NCI-H1092 treated with DMSO at 0.1 percent for 48 hours (cell line): ENCODE measurements at places on chromosomes 6 and 20.

DNA sequence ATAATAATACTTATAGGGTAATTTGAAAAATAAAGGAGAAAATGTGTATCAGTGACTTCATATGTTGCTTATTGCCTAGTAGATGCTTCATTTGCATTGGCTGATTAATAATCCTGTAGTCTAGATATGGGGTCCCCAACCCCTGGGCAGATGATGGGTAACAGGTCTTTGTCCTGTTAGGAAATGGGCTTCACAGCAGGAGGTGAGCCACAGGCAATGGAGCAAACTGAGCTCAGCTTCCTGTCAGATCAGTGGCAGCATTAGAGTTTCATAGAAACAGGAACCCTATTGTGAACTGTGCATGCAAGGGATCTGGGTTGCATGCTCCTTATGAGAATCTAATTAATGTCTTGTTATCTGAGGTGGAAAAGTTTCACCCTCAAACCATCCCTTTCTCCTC, 1049.5 kb upstream of the EPHA7 start:
- no peak for DNase-seq

DNA sequence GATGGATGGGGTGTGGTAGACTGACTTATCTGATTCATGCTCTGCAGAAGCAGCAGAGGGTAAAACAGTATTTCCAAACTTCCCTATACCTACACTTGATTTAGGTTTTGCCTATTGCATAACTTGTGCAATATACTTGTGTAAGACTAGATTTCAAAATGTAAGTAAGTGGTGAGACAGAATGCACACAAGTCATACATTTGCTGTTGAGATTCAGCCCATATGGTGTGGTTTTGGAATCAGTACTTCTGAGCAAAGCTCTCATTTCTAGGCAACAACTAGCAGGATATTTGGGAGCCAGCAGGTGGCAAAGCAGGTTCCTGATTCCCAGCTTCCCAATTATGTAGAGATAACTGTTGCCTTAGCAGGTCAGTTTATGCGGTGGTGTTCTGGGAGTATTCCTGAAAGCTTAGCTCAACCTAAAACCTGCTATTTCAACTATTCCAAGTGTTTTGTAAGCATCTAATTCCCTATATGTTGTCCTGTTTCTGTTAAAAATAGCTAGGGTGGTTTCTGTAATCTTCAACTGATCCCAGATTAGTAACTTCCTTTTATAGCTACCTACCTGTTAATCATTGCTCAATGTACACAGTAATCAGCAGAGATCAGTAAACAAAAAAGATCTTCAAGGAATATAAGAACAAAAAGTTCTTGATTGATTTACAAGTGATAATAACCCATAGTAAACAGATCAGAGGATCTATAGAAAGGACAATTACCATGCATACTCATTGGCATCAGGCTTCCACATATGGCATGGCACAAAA, 8.5 kb upstream of the FABP7 start:
- DNase-seq = no peak

GRCh38 chr6:142469220-142469619, 167.4 kb downstream of the ADGRG6 start:
- no peak for DNase-seq

- no peak for DNase-seq
These were observed 14.4 kb downstream of the RARS2 start for GRCh38 chr6:87575423-87575822.

GRCh38 chr20:23340524-23340923, 10.1 kb upstream of the NXT1 start:
- peak; percentile 49 for DNase-seq

GRCh38 chr6:76803038-76803580, 660.2 kb downstream of the HTR1B start:
- no peak for DNase-seq

GRCh38 chr20:47215653-47216397, 140.7 kb downstream of the ZMYND8 start:
- no peak for DNase-seq

DNA sequence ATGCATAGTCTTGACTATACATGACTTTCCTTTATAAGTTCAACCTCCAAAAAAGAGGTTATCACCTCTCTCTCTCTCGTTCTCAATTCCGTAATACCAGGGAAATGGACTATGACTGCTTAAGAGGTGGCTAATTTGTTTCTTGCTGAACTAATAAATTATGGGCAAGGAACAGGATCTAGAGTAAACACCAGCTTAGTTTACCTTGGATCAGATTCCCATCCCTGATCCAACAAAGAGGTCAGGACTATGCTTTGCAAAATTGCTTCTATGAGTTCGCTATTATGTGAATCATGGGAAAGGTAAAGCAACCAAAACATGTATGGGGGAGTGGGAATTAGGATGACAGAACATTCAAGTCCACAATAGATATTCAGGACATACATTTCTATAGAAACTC, 630.7 kb downstream of the HACE1 start:
- DNase-seq = peak; percentile 84

- DNase-seq = no peak
These were observed 118.9 kb downstream of the ARMC2 start for GRCh38 chr6:108966855-108967755.

DNA sequence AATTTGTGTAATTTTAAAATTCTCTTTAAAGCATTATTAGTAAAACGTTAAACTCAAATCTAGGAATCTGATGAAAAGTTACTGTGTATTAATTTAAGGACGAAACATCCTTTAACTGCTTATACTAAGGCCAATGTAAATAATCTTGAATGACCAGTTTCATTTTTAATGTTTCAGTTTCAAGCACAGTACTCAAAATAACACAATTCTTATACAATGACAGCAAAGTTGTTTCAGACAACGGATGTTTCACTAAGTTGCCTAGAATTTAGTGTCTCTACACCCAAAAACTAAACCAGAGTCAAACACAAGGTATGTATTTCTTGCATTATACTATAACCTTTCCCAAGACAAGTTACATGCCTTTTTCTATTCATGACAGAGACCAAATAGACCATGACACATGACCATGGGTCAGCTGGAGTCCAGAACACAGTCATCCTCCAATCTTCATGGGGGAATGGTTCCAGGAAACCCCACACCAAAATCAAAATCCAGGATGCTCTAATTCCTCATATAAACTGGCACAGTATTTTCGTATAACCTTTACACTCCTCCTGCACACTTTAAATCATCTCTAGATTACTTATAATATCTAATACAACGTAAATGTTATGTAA, 7.7 kb downstream of the PHIP start:
- DNase-seq = no peak

DNA sequence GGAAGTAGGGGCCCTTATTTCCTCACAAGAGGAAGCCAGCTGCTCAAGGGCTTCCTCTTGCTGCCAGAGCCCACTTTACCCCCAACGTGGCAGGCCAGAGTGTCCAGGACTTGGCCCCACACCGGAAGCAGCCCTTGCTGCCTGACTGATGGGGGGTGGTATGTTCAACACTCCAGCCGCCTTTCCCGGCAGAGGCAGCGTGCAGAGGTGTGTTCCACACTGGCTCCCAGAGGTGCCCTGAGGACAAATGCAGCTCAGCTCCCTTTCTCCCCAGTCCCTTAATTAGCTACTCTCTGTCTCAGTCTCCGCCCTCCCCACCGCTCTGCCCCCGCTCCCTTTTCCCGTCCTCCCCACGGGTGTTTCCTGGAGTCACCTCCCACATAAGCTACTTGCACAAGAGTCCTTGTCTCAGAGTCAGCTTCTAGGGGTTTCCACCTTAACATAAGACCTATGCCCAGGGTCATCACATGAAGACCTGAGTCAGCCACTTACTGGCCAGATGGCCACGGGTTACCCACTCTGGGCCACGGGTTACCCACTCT, 61.7 kb upstream of the SHLD1 start:
- no peak for DNase-seq

- no peak for DNase-seq
These were observed 16.1 kb downstream of the GRM4 start for GRCh38 chr6:34129753-34130152.

DNA sequence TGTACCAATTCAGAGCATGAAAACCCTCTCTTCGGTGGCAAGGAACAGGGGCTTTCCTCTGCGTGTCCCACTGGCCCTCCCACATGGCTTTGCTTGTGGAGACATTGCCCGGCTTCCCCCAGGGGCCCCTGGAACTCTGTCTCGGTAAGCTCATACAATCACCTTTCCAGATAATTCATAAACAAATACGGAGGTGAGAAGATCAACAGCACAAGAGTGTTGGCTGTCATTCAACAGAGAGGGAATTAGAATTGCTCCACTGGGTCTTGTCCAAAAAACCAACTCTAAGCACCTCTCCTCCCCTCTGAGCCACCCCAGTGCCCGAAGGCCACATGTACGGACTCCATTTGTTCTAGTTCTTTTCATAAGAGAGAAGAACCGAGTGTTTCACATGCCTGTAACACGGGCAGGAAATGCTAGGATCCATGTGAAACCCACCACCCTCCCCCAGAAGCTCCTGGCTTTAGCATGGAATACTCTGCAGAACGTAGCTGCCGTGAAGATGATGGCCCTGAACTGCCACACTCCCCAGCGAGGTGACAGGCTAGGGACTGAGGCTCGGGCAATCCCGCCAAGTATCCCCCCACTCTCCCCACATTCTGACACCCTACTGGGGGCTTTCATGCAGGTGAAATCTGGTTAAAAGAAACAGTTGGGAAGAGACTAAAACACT, 24.6 kb upstream of the FOXC1 start:
- no peak for DNase-seq

DNA sequence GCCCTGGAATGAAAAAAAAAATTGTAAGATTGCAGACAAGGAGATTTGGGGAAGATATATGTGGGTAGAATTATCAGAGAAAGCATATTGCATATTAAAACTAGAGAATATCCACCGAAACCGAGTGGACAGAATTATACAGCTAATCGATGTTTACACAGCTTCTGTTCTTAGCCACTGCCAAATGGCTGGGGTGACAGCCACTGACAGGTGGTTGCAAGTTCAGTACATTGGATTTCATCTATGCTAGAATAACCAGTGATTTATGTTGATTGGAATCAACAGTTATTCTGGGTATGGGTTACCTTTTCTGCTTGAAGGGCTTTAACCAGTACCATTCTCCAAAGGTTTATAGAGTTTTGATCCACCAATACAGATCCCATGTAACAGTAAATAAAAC, 48.4 kb upstream of the THEMIS start:
- DNase-seq = no peak

GRCh38 chr6:79862126-79862525, 85.2 kb downstream of the ELOVL4 start:
- no peak for DNase-seq

- DNase-seq = no peak
These were observed 81.6 kb downstream of the EPB41L2 start for GRCh38 chr6:130981409-130981808.

DNA sequence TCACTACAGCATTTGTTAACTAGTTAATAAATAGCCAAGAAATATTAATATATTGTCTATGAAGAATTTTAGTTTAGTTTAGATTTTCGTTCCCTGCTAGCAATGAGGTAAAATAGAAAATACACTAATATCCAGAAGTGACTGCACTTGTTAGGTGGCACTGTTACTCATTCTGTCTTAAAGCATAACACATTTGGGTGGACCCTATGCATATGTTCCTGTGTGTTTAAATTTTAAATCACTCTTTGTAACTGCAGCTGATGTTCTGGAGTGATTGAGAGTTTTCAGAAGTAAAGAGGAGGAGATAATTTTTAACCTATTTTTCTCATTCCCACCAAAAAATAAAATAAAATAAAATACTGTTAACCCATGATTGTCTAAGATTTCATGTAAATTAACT, 73.9 kb upstream of the SOX4 start:
- DNase-seq = no peak

GRCh38 chr20:50344232-50345071, 153.8 kb downstream of the CEBPB start:
- no peak for DNase-seq

GRCh38 chr20:63980806-63981728, at the start of gene PRPF6:
Gene PRPF6, plus strand, starts transcription at chr20:63981132. Its CDS starts 114 bp downstream, at chr20:63981246.
- DNase-seq = peak; percentile 97

- DNase-seq = no peak
These were observed 161.7 kb downstream of the GRM1 start for GRCh38 chr6:146190581-146190980.

DNA sequence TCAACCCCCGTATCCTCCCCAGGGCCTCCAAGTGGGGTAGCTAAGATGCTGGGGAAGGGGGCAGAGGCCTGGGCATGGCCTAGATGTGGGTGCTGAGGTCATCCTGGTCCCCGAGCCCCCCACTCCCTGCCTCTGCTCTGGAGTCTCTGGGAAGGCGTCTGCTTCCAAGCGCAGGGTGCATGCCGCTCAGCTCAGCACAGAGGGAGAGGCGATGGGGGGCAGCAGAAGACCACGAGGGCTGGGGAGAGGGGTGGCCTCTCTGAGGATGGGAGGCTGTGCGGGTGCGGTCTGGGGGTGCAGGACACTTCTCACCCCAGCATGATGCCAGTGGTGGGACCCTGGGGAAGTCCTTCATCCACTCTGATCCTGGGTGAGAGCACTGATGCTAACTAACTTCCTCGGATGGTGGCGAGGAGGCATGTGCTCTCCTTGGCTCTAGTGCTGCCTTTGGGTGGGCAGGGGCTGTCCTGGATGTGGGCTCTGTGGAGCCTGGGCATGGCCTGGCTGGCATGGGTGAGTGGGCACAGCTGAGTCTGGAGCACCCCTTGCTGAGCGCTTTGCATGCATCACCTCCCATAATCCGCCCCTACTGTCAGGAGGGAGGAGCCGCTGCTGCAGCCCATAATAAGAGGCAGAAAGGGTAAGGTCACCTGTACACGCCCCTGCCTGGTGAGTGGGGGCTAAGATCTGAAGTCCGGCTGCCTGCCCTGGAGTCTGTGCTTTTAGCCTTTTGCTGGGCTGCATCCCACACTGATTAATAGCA, 34.7 kb downstream of the EFCAB8 start:
- no peak for DNase-seq

DNA sequence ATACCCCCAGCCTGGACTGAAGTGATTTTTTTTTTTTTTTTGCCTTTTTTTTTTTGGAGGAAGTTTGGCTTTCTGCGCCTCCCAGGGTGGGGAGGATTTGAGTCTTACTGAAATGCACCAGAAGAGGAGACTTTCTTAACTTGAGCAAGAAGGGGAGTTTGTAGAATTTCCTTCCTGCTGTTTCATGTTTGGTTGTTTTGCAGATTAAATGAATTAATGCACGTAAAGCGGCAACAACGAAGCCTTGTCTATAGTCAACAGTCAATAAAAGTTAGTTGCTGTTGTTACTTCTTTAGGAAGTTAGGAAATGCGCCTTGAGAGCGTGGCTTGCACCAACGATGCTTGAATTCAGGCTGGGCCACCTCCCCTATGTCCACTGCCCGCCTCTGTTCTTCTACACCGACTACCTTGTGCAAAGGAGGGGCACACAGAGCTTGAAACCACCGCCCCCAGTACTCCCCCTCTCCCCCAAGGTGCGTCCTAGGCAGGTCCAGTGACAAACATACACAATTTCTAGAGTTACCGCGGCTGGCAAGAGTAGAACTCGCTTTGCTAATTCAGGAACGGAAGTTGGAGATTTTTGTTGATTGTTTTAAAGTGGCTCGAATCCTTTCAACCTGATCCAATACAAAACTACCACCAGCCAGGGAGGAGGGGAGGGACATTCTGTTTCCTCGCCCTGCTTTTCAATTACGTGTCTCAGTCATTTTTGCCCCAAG, 830 bp upstream of the CYP24A1 start:
- no peak for DNase-seq

DNA sequence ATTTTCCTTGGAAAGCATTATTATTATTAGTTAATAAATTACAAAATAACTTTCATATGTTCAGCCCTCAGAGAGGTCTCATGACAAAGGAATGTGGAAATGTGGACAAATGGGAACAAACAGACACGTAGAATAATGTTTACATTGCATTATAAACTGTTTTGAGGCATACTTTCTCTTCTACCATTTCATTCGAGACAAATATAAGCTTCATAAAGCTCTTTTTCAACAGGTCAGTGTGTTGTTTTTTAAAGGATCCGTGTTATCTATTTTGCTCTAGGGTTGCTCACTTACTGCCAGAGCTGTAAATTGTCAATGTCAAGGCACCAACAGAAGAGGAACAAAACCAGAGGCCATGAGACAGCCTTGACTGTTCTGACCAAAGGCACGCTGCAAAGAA, 256.8 kb downstream of the PHACTR1 start:
- no peak for DNase-seq
